Neural crest cell (in vitro differentiated cells): ENCODE measurements at places on chromosomes 16 and 17.

DNA sequence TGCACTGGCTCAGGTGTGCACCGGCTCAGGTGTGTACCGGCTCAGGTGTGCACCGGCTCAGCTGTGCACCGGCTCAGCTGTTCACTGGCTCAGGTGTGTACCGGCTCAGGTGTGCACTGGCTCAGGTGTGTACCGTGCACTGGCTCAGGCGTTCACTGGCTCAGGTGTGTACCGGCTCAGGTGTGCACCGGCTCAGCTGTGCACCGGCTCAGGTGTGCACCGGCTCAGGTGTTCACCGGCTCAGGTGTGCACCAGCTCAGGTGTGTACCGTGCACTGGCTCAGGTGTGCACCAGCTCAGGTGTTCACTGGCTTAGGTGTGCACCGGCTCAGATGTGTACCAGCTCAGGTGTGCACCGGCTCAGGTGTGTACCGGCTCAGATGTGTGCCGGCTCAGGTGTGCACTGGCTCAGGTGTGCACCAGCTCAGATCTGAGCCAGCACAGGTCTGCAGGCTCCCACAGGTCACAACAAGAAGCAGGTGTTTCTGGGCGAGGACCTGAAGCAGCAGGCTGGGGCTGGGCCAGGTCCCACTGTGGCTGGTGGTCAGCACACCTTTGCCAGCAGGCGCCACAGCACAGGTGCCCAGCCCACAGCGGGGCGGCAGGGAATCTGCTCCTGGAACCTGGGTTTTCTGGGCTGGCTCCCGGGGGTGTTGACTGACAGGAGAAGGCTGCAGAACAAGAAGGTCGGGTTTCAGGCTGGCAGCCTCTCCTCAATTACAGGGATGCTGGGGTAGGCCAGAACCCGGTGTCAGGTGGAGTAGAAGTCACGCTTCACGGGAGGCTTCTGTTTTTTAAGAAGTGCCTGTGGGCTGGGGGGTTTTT, 17.2 kb downstream of the METRNL start:
- DNase-seq, result no peak

DNA sequence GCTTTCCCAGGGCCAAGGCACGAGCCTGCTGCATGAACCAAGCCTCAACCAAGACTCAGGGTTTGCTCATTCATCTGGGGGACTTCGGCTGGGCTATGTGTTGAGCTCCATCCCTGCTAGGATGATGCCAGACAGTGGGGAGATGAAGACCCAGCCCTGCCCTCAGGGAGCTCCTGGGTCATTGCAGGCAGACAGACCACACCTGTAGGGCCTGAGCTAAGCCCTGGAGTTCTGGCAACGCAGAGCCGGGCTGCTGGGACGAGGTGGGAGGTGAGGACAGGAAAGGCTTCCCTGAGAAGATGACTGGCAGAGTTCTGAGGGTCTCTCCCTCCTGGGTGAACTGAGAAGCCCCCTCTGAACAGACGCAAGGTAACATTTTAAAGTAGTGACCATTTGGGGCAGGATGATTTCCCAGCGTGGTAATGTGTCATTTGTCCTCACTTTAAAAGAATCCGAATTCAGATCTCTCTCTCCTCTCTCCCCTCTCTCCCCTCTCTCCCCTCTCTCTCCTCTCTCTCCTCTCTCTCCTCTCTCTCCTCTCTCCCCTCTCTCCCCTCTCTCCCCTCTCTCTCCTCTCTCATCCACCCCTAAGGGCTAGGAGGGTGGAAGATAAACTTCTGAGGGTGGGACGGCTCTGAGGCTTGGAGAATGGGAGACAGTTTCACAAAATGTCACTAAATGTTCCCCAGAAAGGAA, 98.4 kb downstream of the MGAT5B start:
- DNase-seq, result no peak

- no peak for DNase-seq
Measured at GRCh38 chr17:74457820-74458166, 8.6 kb upstream of the CD300A start.

DNA sequence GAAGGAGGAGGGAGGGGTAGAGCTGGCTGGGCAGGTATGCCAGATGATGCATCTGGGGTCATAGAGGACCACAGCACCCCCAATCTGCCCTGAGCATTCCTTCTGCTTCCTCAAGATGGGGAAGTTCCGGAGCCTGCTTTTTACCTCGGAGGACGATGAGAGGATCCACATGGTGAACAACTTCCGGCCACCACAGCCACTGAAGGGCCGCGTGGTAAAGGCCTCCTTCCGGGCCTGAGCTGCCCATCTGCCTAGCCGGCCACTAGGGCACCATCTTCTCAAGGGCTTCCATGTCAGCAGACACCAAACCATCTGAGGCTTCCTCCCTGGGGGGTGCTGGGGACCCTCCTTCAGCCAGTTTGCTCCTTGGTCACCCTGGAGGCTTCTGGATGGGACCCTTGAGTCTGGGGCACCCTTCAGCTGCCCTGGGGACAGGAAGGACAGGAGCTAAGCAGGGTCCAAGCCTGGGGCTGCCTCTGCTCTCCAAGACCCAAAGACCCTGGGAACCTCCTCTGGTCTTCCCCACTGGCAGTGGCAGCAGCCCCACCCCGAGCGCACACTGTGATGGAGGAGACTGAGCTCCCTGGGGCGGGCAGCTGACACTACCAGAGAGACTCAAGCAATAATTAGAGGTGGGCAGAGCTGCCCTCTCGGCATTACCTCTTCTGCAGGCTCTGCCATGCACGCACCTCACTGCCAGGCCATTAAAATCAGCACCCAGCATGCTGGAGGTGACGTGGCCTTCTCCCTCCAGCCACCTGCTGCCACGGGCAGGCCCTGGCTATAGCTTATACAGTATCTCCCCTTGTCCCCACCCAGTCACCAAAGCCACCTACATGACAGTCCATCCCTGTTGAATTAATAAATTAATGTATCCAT, 9.3 kb downstream of the CA7 start:
- DNase-seq, result no peak

- DNase-seq, result no peak
Measured at GRCh38 chr16:21208446-21209230, 2.7 kb downstream of the ZP2 start.

GRCh38 chr16:1990351-1991134, 773 bp downstream of the SYNGR3 start:
- no peak for DNase-seq

- DNase-seq, result no peak
Measured at GRCh38 chr16:5071341-5071680, 332 bp upstream of the ALG1 start.

DNA sequence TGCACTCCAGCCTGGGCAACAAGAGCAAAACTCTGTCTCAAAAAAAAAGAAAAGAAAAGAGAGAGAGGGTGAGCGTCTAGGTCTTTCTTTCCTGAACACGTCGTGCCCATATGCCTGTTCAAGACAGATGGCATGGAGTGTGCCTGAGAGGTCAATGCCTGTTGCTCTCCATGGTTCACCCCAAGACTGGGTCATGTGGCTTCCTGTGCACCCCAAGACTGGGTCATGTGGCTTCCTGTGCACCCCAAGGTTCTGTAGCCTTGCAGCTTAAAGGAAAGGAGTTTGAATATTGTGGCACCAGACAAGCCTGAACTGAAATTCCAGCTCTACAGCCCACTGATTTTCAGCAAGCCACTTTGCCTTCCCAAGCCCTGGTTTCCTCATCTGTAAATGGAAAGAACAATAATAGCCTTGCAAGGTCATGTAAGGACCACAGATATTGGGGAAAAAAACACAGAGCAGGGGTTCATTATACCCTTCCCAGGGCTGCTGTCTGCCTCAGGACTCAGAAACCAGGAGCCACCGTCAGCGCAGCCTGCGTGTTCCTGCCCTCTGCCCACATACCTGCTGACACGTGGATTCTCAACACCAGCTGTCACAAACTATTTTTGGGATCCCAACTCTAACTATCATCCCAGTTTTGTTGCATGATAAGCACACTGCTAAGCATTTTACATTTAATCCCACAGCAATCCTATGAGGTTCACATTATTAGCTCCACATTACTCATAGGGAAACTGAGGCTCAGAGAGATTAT, 18.0 kb upstream of the NAGS start:
- DNase-seq, result no peak

- DNase-seq, result no peak
Measured at GRCh38 chr17:28946239-28946638, 5.1 kb downstream of the PHF12 start.

- no peak for DNase-seq
Measured at GRCh38 chr17:8754890-8755289, 3.5 kb downstream of the SPDYE4 start.

- DNase-seq, result no peak
Measured at GRCh38 chr17:35948092-35948491, 4.6 kb upstream of the LYZL6 start.

GRCh38 chr17:3972281-3972731, 8.1 kb upstream of the ATP2A3 start:
- DNase-seq, result no peak

DNA sequence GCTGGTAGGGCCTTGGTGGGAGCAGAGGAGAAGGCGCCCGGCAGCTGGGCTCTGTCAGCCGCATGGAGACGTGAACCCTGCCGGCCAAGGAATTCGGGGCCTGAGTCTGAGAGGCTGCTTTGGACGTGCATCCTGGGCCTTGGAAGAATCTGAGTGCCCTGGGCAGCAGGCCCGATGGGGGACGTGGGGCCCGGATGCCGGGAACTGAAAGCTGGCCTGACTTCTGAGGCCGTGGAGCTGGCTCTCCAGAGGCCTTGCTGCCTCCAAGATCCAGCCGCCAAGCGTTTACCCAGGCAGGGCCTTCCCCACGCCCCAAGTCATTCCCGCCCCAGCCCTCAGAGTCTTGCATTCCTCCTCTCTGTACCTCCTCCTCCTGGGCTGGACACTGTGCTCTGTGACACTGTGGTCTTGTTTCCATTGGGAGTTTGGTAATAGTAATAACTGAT, 37.2 kb downstream of the NKD1 start:
- DNase-seq, result no peak

GRCh38 chr16:89672177-89672941, 14.1 kb upstream of the CDK10 start:
- no peak for DNase-seq

- DNase-seq, result no peak
Measured at GRCh38 chr16:89395150-89396142, 94.9 kb downstream of the ANKRD11 start.

- DNase-seq, result no peak
Measured at GRCh38 chr16:56630134-56630533, 2.3 kb upstream of the MT1M start.

DNA sequence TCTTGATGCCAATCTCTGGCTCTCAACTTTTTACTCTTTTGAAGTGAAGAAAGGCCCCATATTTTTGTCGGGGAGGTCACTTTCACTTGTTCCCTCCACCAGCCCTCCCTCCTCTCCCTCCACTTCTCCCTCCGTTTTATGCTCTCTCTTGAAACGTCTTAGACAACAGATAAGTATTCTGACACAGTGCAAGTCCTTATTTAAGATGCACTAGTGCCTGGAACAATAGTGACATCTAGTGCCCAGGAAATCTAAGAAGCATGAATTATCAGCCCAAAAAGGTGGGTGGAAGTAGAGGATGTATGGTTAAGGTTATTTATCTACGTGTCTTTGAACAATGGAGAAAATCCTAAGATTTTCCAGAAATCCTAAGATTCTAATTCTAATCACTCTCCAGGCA, 17.9 kb downstream of the PSME3IP1 start:
- no peak for DNase-seq

DNA sequence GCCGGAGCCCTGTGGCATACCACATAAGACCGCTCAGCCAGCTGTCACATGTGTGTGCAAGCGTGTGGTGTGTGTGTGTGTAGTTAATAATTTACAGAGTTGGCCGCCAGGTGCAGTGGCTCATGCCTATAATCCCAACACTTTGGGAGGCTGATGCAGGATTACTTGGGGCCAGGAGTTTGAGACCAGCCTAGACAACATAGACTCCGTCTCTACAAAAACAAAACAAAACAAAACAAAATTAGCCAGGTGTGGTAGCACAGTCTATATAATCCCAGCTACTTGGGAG, 20.4 kb downstream of the SOCS1 start:
- DNase-seq, result no peak

- no peak for DNase-seq
Measured at GRCh38 chr16:16186820-16187219, 36.5 kb downstream of the ABCC6 start.

DNA sequence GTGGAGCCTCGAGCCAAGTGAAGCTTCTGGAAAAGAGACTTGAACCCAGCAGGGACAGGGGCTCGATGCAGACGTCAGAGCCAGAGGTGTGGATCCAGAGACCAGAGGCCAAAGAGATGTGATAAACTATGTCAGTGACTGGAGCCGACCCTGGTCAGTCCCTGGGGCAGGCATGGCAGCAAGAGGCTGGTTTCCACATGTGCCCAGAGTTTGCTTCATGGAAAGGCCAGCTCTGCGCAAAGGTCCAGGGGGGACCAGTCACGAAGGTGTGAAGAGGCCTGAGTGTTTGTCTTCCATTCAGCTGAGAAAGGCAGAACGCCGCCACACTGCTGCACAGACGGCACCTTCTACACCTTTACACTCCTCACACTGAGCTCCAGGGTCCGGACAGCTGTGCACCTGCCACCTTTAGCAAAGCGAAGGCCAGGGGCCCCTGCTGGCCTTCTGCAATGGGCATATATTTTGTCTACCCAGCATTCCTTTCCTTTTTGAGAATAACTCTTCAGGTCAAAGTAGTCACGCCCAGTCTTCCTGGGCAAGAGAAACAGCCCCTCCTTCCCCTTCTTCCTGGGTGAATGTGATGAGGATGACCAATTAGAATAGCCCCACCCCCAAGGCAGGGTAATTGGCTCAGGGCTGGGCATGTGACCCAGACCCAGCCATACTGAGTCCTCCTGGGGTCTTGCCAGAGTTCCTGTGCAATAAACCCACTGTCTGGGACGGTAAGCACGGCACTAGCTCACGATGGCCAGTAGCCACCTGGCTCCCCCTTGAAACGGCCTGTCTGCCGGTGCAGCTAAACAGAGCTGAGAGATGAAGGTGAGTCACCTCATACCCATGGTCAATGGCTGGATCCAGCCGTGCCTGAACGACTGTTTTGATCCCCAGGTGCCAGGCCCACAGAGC, 2.3 kb upstream of the RPH3AL start:
- DNase-seq, result no peak

DNA sequence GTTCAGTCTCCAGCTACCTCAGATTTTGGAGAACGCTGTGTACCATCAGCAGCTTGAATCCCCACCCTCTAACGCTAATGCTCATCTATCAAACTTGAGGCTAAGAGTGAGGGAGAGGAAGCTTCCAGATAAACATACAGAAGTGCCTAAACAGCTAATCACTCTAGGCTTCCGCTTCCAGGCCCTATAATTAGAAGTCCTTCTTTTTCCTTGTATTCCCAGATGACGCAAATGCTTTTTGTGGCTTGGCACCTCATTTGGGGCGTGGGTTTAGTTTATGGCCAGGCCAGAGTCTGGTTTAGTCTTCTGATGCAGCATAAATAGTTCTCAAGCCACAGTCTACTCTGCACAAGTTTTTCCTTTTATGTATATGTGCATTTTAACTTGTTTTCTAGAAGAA, 263.4 kb downstream of the BCAS3 start:
- no peak for DNase-seq

DNA sequence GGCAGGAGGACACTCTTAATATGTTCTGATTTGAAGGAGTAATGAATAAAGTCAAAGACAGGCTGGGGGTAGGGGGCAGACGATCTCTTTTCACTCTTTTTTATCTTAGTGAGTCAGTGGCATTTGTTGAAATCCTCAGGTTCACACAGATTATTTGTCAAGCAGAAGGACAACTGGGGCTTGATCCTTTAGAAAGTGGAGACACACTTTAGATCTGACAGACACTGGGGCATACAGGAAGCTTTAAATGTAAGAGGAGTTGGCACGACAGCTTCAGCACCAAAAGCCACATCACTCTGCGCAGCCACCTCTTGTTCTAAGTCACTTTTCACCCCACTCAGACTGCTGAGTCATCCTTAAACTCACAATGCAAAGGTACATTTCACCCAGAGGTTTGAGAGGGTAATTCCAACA, 121.5 kb downstream of the STXBP4 start:
- DNase-seq, result no peak
